Activated T-cell treated with anti-CD3 and anti-CD28 coated beads, Interleukin-2, amount 50 U/mL, for 4 hours (primary cell): ENCODE measurements at places on chromosomes 2 and 18.

GRCh38 chr2:117557626-117558025 lies 256.9 kb upstream of the DDX18 start:
- no peak for DNase-seq

DNA sequence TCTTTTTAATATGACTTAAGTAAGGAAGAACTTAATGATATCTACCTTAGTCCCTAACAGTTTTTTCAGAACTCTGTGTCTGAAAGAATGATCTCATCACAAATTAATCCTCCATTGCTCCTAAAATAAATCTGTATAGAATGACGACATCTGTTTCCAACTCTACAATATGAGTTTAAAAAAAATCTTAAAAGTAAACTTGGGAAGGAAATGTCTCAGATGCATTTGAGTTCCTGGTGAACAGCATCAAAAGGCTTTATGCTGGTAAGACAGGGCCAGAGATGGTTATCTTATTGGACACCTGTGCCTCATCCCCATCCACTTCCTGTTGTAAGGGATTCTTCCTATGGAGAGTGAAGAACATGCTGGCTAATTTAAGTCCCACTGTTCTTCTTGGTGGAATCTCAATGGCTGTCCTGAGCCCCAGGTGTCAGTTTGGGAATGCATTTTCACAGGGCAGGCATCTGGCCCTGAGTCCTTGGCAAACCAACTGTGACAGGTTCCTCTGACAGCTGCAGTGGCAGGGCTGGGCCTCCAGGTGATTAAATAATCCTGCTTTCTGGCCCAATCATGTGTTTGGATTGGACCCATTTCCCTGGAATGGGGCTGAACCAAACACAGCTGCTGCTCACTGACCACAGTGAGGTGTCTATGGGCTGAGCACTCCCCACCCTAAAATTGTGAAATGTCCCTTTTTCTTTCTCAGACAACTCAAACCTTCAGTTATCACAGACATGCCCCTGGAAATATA lies 12.9 kb upstream of the NCKAP5 start:
- no peak for DNase-seq

DNA sequence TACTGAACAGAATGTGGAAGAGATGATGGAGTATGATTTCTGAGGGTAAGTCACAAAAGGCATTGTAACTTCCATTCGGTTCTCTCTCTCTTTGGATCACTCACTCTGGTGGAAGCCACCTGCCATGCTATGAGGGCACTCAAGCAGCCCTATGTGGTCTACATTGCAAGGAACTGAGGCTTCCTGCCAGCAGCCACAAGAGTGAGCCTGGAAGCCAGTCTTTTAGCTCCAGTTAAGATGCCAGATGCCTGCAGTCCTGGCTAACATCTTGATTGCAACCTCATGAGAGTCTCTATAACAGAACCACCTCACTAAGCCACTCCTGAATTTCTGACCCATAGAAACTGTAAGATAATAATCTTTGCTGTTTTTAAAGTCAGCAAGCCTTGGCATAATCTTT lies 935.7 kb downstream of the LRP1B start:
- DNase-seq = no peak

GRCh38 chr2:223865907-223866508 lies 28.6 kb upstream of the AP1S3 start:
- DNase-seq = no peak

DNA sequence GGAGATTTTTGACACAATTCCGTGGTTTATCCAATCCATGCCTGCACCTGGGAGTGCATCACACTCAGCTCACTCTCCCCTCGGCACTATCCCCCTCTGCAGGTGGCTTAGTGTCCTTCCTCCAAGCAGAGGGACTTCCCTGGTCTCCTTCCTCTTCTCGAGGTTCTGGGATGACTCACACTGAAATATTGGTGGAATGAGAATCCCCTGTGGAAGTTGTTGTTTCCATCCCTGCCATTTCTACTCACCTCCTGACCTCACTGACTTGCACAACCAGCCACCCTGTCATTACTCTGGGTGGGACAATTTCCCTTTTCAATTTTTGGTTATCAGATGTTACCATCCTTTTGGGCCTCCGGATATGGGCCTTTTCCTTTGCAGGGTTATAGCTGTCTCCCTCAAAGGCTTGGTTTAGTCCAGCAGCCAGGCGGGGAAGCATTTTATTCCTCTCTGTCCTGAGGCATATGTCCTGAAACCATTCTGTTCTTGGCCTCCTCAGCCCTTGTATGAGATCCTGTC lies 59.9 kb downstream of the PTPRM start:
- no peak for DNase-seq

DNA sequence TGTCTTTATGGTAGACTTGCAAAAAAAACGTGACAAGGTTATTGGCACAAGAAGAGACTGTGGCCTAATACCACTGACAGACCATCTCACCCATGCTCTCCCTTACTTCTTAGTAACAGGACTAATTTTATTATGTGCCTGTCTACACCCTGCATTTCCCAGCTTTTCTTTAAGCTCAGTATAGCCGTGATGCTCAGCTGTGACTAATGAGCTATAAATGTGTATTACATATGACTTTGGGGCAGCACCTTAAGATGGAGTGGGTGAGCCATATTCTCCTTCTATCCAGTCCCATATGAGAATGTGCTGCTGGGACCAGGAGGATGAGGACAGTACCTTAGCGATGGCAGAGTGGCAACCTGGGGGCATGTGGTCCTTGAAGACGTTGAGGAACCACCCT lies 293.5 kb downstream of the RNF144A start:
- no peak for DNase-seq

DNA sequence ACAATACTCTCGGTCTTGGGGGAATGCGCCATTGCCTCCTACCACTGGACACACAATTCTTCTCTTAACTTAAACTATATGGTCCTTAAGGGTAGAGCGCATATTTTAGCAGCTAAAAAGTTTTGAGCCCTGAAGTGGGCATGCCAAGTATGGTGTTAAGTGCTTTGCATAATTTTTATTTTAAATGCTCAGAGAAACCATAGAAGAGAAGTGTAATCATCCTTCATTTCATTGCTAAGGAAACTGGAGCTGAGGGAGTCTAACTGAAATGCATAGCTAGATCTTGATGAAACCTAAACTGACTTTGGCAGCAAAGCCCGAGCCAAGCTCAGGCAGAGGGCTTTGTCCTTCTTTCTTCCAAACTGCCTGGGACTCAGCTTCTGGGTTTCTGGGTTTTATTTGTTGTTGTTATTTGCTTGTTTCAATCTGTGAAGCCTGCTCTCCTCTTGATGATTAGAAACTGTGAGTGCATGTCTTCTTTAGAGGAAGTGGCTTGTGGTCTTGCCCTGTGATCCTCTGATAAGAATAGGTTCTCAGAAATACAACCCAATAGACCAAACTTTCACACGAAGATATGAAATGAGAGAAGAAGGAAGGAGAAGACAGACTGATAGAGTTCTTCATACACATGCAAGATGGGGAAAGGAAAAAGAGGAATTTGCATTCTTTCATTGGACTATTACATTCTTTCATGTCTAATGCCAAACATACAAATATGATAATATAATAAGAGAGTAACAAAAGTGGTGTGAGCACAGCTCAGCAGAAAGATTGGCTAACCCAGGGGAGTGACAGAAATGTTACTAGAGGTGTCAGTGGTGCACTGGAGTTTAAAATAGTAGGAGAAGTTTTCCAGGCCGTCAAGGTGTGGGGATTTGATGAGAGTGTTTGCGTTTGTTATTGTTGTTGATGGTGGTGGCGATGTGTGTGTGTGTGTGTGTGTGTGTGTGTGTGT lies 7.5 kb upstream of the RNF144A start:
- DNase-seq = no peak

GRCh38 chr2:231512222-231512621 lies 18.0 kb downstream of the NMUR1 start:
- DNase-seq = no peak

GRCh38 chr18:1995041-1995612 lies 576.2 kb downstream of the METTL4 start:
- no peak for DNase-seq

DNA sequence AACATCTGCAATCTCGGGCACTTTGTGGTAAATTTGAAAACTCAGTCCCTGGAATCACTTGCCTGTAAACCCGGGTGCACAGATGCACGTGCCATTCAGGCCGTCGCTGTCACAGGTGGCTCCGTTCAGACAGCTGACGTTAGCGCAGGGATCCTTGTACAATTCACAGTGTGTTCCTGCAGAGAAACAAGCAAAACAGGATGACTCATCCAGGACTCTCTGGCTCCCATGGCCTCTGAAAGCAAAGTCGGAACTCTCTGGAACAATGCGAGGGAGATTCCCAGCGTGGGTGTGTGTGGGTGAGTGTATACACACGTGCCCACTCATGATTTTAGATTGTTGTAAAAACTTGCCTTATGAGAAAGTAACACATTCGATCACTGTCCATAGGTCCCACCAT lies 136.1 kb upstream of the PID1 start:
- no peak for DNase-seq

GRCh38 chr18:22538426-22538825 lies 120.7 kb upstream of the CTAGE1 start:
- no peak for DNase-seq

- DNase-seq = no peak
Observed at GRCh38 chr2:3669656-3670055, 11.7 kb downstream of the ALLC start.

DNA sequence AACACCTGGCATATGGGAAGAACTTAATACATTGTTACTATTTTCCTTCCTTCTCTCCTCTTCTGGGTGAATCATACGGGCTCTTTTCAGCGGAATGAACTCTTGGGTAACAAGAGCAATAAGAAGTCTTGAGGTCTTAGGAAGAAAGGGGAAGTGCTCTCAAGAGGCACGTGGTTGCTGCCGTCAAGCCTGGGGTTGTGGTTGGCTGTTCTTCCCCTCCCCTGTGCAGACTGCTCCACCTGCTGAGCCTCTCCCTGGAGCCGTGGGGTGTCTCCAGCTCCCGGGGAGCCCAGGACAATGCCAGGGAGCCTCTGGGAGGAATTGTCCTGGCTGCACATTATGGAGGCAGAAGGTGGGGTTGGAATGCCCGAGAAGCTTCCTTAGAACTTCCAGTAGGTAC lies 19.4 kb downstream of the TOGARAM2 start:
- DNase-seq = no peak

GRCh38 chr2:23427976-23428375 lies 43.0 kb downstream of the KLHL29 start:
- DNase-seq = no peak

GRCh38 chr2:18957909-18958308 lies 368.5 kb upstream of the NT5C1B start:
- DNase-seq = no peak

DNA sequence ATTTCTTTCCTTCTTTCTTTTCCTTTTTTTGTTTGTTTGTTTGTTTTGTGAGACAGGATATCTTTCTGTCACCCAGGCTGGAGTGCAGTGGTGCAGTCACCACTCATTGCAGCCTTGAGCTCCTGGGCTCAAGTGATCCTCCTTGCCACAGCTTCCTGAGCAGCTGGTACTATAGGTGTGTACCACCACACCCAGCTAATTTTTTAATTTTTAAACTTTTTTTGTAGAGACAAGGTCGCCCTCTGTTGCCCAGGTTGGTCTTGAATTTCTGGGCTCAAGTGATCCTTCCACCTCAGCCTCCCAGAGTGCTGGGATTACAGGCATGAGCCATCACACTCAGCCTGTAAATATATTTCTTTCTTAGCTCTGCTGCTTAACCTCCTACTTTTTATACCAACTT lies 83.4 kb upstream of the CYP20A1 start:
- DNase-seq = no peak

- no peak for DNase-seq
Observed at GRCh38 chr2:118716102-118716501, 131.3 kb downstream of the EN1 start.

DNA sequence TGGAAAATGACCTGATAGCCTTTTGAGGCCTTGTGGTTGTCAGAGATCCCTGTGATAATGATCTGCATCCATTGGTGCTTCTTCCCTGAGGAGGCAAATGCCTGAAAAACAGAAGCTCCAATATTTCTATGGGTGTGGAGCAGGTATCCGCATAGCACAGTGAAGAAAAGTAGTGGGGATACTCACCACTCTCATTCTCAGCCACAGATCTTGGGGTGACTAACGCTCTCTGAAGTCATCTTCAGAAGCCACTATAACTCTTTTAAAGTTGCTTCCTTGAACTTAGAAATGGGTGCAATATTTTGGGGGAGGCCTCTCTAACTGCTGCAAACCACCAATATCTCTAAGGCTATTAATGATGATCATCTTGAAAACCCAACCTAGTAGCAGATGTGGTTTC lies 46.2 kb downstream of the ARHGAP15 start:
- DNase-seq = no peak

DNA sequence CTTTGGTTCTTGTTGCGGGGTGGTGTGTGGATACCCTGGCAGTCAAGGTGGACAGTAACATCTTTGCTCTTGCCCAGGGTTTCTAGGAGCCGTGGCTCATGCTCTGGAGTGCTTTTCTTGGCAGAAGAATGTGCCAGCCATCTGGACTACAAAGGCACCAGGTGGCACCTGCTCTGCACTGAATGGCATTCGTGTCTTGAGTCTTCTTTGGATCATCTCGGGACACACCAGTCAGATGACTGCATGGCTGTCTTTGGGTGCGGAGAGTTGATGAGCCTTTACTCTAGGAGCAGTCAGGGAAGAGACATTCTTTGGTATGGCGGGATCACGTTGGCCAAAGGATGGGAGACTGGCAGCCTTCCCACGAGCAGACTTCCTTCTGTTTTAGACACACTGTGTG lies 104.1 kb upstream of the SEC11C start:
- no peak for DNase-seq

DNA sequence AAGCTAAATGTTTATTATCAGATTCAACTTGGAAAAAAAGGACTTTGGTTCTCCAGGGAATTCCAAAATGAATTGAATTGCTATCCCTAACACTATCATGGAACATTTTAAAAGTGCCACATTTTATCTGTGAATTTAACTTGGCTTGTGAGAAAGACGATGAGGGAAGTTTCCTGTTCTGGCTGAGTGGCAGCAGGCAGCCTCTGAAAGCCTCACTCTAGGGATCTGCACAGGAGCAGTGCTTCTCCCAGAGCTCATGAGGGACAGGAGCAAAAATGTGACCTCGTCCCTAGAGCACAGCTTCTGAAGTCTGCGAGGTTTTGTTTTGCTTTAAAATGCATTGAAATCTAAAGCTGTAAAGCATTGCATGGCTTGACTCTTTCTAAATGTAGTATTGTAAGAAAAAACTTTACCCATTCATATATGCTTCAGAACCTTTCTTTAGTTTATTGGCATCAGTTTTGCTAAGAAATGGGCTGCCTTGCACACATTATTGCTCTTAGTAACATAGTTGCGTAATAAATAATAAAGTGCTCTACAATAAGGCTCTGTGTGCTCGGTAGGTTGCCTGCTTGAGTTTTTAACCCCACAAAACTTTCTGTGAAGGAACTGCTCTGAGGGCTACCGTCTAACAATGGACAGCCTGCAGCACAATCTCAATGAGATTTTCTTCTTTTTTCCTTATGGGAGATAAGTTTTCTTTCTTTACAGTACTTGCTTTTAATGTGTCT lies 136.2 kb upstream of the CDCA7 start:
- no peak for DNase-seq

DNA sequence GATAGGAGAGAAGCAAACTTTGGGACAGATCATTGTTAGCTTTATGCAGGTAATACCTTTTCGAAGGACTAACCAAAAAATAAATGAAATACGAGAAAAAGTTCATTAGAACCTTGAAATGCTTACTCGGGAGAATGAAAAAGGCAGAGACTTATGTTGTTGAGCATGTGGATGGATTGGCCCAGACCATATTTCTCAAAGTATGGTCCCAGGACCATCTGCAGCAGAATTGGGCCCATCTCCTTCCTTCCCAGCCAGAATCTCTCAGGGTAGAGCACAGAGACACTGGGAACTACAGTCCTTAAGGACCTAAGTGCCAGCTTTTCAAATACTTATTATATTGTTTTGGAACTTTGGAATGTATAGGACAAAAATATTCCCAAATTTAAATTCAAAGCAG lies 50.8 kb downstream of the KCTD18 start:
- no peak for DNase-seq

GRCh38 chr2:173118395-173118794 lies 42.7 kb downstream of the MAP3K20 start:
- DNase-seq = no peak
